ENCODE measurements at places on chromosomes 12 and 14.

GRCh38 chr12:18275981-18276380, 14.7 kb downstream of the PIK3C2G start:
- no peak for DNase-seq

DNA sequence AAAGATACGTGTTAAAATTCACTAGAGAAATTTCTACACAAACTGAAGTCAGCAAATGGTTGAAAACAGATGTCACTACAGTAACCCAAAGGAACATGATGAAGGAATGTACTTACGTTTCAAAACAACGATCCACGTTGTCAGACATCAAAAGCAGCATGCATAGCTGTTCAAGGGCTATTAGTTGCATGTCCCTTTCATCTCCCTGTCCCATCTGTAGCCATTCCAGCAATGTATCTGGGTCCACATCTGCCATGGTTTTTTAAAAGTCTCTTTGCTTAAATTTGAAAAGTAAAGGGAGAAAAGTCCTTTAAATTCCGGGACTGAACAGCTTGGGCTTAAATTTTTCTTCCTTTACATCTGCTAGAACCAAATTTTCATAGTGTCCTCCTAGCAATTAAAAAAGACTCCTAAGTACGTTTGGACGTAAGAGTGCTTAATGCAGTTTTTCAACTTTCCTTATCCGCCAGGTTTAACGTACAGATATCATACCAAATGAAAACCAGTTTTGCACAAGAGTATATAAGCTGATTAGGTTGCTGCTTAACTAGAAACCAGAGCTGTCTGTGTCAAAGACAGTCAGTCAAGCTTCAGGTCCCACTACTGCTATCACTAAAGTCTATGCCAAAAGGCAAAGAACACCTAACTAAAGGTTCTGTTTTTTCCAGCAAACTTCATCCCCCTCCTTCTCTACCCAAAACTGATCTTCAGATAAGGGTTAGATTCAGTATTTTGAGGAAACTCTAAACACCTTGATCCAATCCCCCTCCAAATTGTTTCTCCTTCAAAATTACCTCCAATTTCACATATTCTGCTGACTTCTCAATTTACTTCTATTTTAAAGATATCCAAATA, 1.7 kb downstream of the HECTD1 start:
- peak; percentile 33 for DNase-seq

- DNase-seq, result no peak
These were observed 89.7 kb downstream of the ESRRB start for GRCh38 chr14:76465664-76466063.

DNA sequence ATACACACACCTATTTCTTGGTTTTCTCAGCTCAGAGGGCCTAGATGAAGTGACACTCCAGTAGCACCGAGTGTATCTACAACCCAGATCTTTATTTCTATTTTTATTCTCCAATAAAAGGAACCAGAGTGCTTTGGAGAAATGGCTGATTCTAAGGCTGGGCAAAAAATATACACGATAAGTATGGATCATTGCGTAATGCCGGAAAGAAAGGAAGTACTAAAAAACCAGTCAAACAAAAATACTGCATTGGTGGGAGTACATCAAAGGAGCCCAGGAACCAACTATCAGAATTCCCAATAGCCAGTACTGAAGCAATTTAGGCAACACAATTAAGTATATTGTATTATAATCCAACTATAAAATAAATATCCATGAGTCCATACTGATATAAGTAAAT, 400.9 kb upstream of the CCDC196 start:
- no peak for DNase-seq

GRCh38 chr14:96086032-96086431, 46.9 kb downstream of the C14orf132 start:
- DNase-seq, result no peak

DNA sequence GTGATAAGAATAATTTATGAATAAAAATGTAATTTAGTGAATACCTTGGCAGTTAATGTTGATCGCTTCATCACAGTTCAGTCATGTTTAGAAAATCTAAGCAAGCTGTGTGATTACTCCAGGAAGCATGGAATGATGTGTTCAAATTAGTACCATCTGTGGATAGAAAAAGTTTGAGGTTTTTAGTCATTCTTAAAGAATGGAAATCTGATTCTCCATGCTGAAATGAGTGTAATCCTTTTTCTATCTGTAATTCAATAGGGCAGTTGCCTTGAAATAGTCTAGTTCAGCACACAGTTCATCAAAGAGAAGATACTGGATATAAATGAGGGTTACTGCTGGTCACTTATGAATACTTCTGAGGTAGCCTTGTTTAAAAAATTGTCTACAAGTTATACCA, 127.2 kb upstream of the MYF6 start:
- DNase-seq, result no peak

- DNase-seq, result no peak
These were observed 88.9 kb upstream of the SOX5 start for GRCh38 chr12:24038211-24038997.

- no peak for DNase-seq
These were observed 1.1 kb upstream of the SSH1 start for GRCh38 chr12:108858311-108859074.

- DNase-seq, result no peak
These were observed 114.0 kb downstream of the BEGAIN start for GRCh38 chr14:100473249-100473648.

DNA sequence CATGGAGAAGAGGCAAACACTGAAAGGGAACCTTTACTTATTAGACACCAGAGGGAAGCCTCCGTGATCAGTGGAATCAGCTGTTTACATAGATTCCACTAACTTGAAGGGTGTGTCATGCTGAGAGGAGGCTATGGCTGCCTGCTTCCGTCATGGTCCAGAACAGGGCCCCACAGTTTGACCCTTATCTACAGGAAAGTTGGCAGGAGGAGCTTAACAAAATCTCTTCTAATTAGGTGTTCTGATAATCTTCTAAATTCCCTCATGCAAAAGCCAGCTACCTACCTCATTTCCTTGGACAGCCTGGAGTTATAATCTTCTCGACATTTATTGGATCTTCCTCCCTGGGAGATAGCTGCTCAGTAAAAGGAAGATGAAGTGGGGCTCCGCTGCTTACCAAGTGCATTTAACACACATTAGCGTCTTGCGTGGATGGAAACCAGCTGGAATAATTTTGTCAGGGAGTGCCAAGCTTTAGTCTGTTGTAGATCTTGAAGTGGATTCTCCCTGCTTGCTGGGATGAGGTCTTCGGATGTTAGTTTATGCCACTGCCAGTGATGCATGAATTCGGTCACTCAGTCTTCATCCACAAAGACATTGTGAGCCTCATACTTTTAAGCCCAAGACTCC, 171.0 kb downstream of the PAH start:
- DNase-seq, result no peak

DNA sequence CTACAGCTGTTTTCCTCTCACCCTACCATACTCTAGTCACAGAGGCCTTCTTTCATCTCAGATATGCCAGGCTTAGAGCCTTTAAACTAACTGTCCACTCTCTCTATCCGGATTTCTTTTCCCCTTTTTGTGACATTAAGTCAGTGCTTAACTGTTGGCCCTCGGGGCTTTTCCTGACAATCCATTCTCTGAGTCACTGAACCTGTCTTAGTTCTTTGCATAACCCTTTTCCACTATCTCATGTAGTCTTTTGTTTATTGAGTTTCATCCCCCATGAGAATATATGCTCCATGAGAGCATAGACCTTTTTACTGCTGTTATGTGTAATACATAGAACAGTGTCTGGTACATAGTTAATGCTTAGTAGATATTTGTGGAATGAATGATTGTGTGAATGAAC, 68.7 kb downstream of the PLEKHA5 start:
- DNase-seq, result peak; percentile 89

DNA sequence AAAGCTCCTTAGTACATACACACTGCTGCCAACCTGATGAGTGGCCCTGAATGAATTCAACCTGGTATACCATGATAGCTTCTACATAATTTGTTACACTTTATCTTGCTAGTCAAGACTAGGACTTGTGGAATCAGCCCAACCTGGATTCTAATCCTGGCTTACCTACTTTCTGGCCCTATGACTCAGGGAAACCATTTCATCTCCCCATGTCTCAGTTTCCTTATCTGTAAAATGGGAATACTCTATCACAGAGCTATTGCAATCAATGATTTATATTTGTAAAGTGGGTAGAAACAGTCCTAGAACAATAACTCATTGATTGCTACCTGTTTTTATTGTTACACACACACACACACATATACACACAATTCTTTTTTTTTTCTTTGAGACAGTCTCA, 6.5 kb upstream of the DUSP6 start:
- DNase-seq, result no peak

- DNase-seq, result no peak
These were observed 3.2 kb downstream of the CRIP2 start for GRCh38 chr14:105477660-105478397.

DNA sequence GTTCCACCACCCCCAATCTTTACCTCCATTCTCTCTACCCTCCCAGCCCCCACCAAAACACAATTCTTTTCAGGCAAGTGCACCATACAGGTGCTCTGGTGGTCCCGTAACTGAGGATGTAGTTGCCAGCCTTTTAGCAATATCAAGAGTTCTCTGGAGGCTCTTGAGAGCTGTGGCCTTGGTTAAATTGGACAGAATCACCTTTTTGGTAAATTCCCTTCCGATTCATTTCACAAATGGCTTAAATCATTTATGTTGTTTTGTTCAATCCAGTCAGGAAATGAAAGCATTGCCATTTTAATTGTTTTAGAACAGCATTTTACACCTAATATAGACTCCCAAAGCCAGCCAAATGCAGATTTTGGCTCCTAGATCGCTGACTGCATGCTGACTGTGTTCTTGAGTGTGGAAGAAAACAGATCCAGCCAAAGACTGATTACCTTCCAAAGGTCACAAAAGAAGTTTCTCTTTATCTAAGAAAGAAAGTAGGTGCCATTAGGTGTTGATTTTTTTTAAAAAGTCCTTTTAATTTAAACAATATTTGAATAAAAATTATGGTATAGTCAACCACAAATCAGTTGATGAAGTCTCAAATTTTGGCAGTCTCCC, 25.6 kb downstream of the CRADD start:
- DNase-seq, result no peak

GRCh38 chr12:79706156-79706555, 15.4 kb upstream of the PAWR start:
- DNase-seq, result no peak

DNA sequence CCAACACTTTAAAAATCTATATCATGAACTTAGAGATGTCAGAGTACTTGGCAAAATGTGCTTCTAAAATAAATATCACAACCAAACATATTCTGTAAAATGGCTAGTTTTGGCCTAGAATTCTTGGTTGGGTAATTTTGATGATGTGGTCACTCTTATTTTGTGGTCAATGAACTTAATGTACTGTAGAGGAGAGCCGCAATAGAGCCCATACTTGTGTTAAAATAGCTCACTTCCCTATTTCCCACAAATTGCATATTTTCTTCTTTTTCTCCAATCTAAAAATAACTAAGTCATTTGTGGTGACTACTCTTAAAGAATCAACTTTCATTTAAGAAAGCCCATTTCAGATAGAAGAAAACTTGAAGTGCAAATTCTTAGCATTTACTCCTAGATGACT, 619.4 kb downstream of the CCER1 start:
- DNase-seq, result no peak

- DNase-seq, result no peak
These were observed 197.8 kb downstream of the PTPRO start for GRCh38 chr12:15520083-15520482.

DNA sequence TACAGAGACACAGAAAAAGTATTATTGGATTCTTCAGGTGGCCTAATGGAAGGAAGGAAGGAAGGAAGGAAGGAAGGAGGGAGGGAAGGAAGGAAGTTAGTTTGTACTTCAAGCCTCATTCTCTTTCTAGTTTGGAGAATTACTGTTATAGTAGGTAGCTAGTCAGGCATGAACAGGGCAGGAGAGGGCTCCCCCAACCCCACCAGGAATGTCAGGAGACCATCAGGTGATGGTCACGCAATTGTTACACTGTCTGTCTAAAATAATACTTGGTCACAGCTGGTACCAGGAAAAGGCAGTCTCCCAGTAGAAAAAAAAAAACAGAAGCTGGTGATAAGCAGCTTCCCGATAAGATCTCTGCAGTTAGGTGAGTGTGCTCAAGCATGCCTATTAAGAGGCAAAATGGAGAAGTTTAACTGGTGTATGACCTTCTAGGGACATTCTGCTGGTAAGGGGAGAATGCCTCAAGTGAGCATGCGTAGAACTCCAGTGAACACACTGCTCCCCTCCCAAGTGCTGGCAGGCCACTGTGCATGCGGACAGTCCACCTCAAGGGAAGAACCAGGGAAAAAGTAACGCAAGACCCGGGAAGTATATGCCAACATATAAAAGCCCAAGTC, 358.4 kb upstream of the SOX5 start:
- DNase-seq, result no peak

DNA sequence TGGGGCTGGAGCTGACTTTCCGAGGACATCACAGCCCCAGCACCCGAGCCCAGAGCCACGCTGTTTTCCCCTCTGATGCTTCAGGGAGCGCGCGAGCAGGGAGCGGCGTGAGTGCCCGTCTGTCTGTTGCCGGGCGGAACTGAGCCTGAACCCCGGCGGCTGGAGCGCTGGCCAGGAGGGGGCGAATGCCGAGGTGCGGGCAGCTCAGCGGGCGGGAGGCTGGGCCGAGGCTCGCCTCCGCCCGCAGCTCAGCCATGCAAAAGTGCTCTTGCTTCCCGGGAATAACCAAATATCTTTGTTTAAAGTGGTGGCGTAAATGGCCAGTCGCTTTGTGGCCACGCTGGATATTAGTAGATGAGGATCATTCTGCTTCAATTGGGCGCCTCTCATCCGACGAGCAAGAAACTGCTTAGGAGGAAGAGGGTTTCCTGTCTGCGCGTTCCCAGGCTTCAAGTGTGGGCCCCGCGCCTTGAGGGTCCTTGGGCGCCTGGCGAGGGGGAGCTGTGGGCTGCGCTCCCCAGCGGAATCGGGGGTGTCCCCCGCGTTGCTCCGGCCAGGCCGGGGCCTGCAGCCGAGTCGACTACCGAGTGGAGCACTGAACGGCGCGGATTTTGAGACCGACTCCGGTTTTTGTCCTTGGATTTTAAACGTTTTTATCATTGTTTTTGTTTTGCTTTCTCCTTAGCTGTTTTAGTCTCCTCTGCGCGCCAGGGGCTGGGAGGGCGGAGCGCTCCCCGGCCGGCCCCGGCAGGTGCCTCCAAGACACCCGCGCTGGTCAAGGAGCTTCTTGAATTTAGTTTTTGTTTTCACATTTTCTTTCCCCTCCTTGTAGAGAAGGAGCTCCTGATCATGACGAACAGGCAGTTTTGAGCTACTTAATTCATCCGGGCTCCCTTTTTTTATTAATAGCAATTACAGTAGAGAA, 831 bp upstream of the NKX2-1 start:
- peak; percentile 85 for DNase-seq

All from HAP-1 (cell line).